ENCODE measurements at places on chromosomes 6 and 20.

- no peak for DNase-seq
Observed at GRCh38 chr20:5652626-5653553, 97.3 kb upstream of the SHLD1 start.

DNA sequence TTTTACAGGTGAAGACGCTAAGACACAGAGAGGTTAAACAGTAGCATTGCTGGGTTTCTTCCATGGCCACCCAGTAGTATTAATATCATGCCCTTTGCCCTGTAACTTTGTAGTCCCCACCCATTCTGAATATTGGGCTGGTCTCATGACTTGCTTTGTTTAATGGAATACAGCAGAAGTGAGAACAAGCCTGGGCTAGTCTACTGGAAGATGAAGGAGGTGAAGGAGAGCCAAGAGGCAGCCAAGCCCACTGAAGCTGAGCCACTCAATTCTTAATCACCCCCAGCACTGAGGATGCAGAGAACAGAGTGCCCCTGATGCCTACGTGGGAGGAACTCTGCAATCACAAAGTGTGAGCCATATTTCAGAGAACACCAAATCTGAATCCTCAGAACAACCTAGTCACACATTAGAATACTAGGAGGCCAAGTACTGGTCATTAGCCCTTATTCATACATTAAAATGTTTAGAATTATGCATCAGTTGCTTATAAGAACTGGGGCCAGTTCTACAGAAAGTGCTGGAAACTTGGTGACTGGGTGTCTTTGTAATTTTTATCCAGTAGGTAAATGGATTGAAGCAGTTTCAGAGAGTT is 270.1 kb upstream of the PRND start:
- DNase-seq = no peak

- no peak for DNase-seq
Observed at GRCh38 chr6:4931530-4932227, 72.2 kb downstream of the RPP40 start.

DNA sequence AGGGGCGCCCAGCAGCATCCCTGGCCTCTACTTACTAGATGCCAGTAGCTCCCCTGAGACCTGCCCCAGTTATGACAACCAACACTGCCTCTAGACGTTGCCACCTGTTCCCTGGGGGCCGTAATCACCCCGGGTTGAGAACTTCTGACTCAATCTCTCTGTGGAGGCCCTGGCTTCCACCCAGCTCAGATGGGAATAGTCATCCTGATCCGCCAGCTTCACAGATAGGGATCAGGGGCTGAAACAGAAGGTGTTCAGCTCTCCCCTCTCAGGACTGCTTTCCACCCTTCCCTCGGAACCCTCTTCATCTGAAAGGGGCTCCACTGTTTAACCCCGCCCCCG is 3.3 kb downstream of the CAPN11 start:
- no peak for DNase-seq

GRCh38 chr6:169930799-169931198 is 179.4 kb downstream of the ERMARD start:
- no peak for DNase-seq

DNA sequence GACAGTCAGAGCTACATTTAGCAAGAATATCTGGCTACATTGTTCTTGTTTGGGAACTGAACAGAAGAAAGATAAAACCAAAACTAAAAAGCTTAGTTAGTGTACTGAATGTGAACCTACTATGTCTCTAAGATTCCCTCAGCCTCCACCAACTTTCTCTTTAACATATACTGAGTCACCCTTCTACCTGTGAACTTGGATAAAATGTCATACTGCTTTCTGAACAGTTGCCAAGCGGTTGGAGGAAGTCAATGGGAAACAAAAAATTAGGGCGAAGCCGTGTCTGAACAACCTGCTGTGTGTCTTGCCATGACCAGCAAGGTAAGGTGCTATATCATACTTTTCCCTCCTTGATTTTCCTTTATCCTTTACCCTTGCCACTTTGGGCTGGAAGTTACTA is 243.5 kb downstream of the BTBD9 start:
- DNase-seq = no peak

DNA sequence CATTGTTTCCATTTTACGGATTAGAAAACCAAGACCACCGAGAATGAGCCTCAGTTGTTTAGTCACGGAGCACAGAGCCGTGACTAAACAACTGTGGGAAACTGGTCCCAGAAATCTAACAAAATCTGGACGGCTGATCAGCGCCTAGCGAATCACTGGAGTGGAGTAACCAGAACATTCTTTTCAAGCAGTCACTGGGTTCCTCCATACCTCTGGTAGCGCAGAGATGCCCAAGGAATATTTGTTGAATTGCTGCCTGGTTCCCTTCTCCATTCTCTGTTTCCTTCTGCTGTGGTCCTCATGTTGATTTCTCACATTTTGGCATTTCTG is 62.0 kb downstream of the GPX5 start:
- no peak for DNase-seq

DNA sequence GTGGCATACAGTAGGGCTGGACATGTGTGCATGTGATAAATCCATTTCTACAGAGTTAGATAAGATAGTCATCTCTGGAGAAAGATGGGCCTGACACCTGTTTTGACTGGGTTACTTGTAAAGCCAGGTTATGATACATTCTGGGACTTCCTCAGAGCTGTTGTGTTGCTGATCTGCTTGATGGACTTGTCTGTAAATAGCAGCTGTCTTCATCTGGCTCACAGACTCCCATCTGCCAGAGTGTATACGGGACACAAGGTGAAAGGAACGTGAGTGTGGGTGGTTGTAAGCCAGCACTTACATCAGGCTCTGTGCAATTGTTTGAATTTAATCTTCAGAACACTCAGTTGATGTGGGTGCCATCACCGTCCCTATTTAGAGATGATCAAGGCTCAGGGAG is 49.8 kb downstream of the ZDHHC14 start:
- DNase-seq = no peak

DNA sequence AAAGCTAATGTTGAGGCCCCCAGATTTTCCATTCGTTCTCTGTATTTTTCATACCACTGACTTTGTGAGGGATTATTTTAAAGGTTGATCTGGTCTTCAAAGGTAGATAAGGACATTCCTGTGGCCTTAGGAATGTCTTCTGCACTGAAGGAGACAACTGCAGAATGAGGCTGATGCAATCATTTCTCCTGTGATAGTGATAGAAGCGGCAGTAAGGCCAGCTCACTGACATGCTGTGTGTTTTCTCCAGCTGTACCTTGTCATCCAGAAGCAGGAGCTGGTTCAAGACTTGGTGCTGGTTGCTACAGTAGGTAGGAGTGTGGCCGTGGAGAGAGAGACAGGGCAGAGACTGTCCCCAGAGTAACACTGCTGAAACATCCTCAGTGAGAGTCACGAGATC is 53.8 kb downstream of the DCBLD1 start:
- no peak for DNase-seq

DNA sequence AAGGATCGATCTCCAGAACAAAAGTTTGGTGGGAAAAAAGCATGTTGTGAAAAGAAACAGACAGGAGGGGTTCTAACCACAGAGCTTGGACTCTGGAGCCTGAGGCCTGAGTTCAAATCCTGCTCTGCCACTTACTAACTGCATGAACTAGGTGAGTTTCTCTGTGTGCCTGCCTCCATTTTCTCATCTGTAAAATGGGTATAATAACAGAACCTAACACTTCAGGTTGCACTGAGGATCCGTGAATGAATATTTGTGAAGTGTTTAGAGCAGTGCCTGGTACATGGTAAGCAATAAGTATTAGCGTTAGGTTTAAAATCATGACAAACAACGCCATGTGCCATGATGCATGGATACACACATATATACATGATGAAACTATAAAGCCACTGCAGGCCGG is 36.6 kb downstream of the TTLL9 start:
- no peak for DNase-seq

DNA sequence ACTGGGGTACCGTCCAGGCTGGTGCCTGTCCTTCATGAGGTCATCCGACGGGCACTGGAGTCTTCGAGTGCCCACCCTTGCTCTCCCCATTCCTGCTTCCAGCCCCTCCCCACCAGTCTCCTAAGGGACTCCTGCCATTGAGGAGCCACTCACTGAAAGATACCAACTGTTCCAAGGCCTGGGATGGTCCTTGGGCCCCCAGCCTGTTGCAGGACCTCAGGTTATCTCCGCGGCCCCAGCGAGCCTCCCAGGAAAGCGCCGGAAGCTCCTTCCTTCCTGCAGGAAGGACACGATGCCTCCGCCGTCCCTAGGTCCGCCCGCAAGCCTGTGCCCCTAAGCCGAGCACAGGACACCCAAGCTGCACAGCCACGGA is 1.2 kb downstream of the NKAIN4 start:
- no peak for DNase-seq

GRCh38 chr6:143099647-143100046 is 39.0 kb downstream of the AIG1 start:
- no peak for DNase-seq

GRCh38 chr20:17733767-17734304 is 34.1 kb downstream of the BANF2 start:
- DNase-seq = no peak

GRCh38 chr6:165487347-165487746 is 175.7 kb downstream of the PDE10A start:
- no peak for DNase-seq

DNA sequence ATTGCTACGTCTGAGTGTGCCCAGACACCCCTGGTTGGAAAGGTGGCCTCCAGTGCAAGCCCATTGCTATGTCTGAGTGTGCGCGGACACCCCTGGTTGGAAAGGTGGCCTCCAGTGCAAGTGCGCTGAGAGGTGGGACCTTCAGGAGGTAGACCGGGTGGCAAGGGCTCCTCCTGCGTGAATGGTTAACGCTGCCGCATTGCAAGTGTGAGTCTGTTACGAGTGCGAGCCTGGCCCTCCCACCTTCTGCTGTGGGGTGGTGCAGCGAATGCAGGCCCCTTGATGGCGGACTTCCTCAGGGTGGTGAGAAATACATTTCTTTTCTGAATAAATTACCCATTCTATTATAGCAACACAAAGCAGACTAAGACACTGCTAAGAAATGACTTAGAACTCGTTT is 208.8 kb downstream of the DLL1 start:
- DNase-seq = no peak

DNA sequence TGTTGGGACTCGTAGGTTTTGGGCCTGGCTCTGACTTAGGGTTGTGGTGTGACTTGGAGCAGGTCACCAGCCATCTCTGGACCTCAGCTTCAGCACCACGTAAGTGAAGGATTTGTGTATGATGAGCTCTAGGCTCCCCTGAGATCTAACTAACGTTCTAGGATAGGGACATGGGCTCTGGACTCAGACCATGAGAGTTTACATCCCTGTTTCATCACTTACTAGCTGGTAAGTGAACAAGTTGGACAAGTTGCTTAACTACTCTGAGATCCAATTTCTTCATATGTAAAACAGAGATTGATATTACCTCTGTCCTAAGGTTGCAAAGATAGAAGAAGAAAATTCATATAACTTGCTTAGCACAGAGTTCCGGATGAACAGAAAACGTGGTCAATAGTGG is 20.3 kb upstream of the PNPLA1 start:
- DNase-seq = no peak

DNA sequence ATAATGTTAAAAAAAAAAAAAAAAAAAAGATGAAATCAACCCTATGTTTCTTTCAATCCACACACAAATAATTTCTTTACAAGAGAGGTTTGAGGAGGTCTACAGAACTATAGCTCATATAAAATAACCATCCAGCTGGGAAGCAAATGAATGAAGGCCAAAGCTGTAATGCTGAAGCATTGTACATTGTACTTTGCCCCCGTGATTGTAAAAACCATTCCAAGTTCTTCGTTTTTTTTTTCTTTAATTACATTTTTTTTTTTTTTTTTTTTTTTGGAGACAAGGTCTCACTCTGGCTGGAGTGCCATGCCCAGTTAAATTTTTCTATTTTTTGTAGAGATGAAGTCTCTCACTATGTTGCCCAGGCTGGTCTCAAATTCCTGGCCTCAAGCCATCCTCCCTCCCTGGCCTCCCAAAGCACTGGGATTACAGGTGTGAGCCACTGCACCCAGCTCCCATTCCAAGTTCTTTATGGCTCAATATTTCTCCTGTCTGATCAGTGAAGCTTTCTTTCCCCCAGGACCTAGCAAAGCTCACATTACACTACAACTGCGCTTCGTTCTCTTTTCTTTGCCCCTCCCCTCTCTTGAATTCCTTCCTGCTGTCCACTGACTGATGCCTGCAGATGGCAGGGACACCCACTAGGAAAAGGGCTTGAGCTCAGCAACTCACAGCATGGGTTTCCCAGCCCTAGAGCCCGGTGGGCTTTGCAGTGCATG is 53.0 kb upstream of the NOP56 start:
- no peak for DNase-seq

DNA sequence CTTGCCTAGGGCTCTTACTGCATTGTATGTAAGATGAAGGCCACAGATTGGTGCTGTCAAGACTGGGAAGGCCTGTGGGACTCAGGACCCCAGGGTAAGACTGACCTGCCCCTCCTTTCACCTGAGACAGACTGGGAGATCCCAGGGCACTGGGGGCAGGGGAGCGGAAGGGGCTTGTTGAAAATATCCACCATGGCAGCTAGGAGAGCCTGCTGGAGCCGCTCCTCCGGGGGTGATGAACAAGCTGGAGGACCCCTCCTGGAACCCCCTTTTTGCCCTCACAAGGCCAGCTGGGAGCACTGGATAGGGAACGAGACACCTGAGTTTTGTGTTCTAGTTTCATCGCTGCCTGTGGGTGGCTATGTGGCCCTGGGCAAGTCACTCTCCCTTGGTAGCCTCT is 9.2 kb upstream of the SDCBP2 start:
- DNase-seq = no peak

GRCh38 chr6:141301779-141302178 is 830.9 kb upstream of the GJE1 start:
- DNase-seq = no peak

GRCh38 chr20:63142933-63143332 is 73.0 kb downstream of the YTHDF1 start:
- no peak for DNase-seq

DNA sequence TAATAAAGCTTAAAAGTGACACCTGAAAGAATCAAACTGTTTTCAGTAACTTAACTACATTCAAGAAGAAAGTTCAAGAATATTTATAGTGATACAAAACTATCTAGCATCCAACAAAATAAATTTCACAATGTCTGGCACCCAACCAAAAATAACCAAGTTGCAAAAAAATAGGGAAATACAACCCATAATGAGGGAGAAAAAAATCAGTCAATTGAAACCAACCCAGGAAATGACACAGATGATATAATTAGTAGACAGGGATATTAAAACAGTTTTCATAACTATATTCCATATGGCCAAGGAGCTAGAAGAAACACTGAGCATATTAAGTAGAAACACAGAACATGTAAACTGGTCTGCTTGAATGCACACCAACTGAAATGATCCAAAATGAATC is 120.2 kb upstream of the BEND3 start:
- no peak for DNase-seq

DNA sequence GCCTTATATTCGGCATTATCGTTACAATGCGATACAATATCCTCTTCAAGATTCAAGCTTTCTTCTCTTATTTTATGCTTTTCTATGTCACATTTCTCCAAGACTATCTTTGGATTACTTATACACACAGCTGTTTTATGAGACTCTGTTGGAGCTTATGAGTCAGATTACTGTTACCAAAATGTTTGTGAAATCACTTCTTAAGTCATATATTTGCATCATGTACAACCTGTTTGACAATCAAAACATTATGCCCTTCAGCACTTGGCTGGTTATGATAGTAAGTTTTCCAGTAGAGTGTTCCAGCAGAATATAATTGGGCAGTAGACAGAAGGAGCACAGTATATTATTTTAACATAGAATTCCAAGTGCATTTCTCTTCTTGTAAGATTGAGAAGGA is 35.2 kb downstream of the BMP6 start:
- DNase-seq = no peak

Measured in ovary (tissue), 10 donors.